Cerebellum (tissue), 4 donors: ENCODE measurements at places on chromosomes 4 and X. TPM values are rescaled to one million over a fixed set of nuclear protein-coding genes. Genes with fewer than 3 reads are reported as not detected.

Gene SUPT20HL2
- total RNA-seq, result not detected

Gene TLR1
- 3.8 TPM for total RNA-seq

Gene CSAG3
- not detected for total RNA-seq

Gene MAGEA2
- not detected for total RNA-seq

Gene CFAP299
- 5.5 TPM for total RNA-seq

Gene CENPI
- 14.4 TPM for total RNA-seq

Gene GLRA3
- 8.1 TPM for total RNA-seq

Gene SHROOM2
- total RNA-seq, result 22.5 TPM

Gene PPEF2
- total RNA-seq, result not detected

Gene SYTL4
- 3.4 TPM for total RNA-seq

Gene PAGE1
- total RNA-seq, result not detected

Gene HTR2C
- 3.3 TPM for total RNA-seq

Gene HS6ST2
- 14.4 TPM for total RNA-seq
